IPS DF 19.7 (cell line): ENCODE measurements at places on chromosomes 1 and 21.
A peak's percentile ranks its signal among the peaks of the same experiment; 100 is the strongest.

GRCh38 chr1:36088265-36088576, 471 bp upstream of the ADPRS start:
- no peak for DNase-seq

- no peak for DNase-seq
These were observed 856 bp downstream of the AVPR1B start for GRCh38 chr1:206116191-206116872.

DNA sequence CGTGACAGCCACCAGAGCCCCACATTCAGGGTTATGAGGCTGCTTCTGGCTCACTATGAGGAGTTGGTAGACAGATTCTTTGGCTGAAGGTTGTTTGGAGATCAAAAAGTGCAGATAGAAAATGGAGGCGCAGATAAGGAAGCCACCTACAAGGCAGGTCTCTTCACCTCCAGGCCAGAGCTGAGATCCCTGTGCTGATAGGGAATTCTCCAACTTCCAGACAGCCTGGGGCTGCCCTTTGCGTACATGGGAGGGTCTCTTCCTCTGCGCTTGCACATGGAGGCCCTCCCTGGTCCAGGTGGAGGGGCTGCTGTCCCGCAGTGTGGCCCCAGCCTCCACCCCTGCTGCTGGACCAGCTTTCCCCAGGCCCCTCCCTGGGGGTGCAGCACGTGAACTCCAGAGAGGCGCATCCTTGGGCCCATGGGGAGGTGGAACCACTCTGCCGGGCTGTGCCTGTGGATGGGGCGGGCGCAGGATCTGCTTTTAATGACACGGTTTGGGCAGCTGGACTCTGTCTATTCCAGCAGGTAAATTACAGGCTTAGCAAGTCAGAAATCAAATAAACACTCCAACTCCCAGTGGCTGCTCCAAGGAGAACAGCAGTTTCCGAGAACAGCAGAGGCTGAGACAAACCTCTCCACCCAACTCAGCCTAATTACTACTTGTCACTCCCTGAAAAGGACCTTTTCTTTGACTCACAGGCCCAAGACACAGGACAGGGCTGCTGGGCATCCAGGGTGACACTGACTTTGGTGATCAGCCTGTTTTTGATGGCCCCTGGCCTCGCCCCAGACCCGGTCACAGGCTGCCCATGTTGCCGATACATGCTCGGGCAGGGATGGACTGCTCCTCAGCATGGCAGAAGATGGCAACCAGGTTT, 12.4 kb downstream of the OXCT2 start:
- DNase-seq: no peak

DNA sequence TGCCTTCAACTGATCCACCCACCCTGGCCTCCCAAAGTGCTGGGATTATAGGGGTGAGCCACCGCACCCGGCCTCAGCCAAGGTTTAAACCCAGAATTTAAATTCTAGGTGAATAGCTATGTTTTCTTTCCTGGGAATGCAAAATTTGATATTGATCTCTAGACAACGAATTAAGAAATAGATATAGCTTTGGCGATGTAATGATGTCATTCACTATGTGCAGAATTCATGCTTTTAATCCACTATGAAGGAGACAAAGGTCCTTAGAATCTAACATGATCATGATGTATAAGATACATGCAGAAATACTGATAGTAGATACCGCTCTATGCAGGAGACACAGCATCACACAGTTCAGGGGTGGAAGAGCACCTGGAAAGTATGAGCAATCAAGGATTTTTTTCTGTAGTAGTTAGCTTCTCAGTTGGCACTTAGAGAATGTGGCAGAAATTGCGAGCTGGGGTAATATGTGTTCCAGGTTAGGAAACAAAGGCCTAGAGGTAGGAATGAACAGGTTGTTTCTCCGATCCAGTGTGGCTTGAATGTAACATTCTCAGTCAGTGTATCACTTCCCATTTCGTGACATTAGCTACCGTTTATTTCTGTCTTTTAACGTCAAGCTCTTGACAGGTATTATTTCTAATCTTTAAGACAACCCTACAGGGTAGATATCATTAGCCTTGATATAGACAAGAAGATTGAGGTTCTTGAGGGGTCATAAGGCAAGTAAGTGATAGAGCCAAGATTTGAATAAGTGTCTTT, 3.0 kb upstream of the CEP350 start:
- DNase-seq: no peak

DNA sequence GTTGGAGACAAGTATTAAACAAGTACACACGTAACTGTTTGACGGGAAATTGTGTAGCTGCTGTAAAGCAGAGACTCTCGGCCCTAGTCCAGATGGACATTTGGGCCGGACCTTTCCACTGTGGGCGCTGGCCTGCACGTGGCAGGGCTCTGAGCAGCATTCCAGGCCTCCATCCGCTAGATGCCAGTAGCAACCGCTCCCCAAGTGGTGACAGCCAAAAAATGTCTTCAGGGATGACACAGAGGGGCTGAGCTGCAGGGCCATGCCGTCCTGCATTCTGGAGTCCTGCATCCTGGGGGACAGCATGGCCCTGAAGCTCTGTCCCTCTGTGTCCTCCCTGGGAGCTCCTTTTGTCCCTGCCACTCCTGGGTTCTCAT, 24.8 kb downstream of the A3GALT2 start:
- no peak for DNase-seq

GRCh38 chr1:165826565-165827267, 698 bp upstream of the UCK2 start:
- DNase-seq: no peak

DNA sequence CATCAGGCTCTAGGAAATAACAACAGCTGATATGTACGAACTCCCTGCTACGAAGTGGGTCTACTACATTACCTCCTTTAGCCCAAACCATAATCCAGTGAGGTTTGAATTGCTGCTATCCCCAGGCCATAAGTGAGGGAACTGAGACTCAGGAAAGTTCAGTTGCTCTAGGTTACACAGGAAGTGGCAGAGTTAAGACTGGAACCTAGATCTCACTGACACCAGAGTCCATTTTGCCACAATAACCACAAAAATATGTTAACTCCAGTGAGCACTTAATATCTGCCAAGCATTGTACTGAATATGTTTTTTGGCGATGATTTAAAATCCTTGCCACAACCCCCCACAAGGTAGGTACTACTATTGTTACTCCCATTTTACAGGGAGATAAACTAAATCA, 8.9 kb upstream of the TADA1 start:
- DNase-seq: no peak

- DNase-seq: no peak
These were observed 14.4 kb downstream of the CYP4B1 start for GRCh38 chr1:46812996-46813857.

- DNase-seq: no peak
These were observed 38.3 kb downstream of the IFI44 start for GRCh38 chr1:78687914-78688313.

- no peak for DNase-seq
These were observed 42.0 kb downstream of the CDC14A start for GRCh38 chr1:100394285-100394684.

- no peak for DNase-seq
These were observed 40.7 kb downstream of the ARHGEF11 start for GRCh38 chr1:157004806-157005205.

GRCh38 chr1:162007466-162007865, 16.2 kb downstream of the OLFML2B start:
- DNase-seq: no peak

DNA sequence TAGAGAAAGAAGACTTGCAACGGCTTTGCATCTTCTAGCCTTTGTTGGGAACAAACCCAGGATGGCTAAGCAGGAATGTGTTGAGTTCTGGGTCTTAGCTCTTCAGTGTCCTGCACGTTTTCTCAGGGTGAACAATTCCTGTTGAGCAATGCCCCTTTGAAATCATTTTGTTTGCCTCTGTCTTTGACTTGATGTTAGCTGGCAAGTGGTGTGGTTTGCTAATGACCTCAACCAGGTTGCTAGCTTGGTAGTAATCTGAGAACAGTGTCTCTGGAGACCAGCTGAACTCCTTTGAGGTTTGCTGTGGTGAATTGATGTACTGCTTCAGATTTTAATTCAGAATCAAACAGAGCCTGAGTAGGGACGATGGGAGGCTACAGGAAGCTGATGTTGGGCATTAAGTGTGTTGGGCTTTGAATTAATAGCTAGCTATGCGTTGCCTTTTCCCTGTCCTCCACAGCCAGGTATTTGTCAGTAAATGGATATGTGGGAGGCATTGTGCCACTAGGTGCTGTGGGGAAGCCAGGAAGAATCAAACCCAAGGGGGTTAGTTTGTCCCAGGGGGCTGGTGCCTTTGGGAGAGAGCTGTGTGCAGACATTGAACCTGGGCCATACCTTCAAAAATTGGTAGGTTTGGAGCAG, 23.3 kb upstream of the SRSF10 start:
- DNase-seq: peak; percentile 69

DNA sequence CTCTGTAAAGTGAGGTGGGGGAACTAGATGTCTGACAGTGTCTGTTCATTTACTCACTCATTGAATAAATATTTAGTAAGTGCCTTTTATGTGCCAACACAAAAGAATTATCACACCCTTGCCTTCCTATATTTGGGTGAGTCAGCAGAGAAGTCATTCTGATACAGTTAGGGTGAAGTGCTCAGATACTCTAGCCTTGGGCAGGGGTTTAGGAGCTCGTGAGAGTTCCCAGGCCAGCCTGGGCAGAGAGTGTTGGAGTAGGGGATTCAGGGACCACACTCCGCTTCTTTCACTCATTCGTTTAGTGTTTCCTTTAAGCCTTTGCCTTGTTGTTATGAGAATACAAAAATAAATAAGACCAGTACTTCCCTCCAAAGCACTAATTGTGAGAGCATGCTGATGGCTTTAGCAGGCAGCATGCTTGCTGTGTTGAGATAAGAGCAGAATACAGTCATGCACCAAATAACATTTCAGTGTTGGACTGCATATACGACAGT, 83.9 kb downstream of the DYRK1A start:
- DNase-seq: no peak

- DNase-seq: no peak
These were observed 191.7 kb upstream of the GORAB start for GRCh38 chr1:170340308-170340707.
